Right ventricle myocardium inferior (tissue), 1 donor: ENCODE measurements at places on chromosomes 3 and 15. TPM values are rescaled to one million over a fixed set of nuclear protein-coding genes. Genes with fewer than 3 reads are reported as not detected.

CCR3 gene
- total RNA-seq, result not detected

DNA sequence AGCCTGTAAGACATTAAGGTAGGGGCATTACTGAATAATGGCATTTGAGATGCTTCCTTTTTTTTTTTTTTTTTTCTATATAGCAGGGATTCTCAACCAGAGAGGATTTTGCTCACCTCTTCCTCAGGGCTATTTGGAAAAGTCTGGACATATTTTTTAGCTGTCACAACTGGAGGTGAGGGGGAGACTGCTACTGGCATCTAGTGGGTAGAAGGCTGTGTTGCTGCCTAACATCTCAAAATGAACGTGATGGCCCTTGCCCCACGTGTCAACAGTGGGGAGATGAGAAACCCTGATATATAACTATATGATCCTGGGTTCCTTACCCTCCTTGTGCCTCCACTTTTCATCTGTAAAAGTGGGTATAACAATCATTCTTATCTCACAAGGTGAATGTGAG lies 71.9 kb downstream of the CADPS start:
- DNase-seq, result no peak

DNA sequence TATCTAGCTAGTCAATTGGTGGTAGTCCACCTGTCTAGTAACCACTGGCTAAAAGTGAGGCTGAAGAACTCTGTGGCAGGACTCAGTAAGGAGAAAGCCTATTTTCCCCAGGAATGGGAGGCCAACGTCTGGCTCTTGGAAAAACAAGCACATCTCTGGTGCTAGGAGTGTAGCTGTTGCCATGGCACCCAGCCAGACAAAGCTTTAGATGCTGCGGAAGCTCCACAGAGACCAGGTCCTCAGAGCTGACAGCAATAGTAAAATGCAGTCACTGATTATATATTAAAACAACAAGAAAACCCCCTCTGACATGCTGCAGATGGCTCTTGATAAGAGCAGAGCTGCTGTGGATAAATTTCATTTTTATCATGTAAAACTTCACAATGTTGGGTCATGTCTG lies 124.9 kb upstream of the STRIT1 start:
- no peak for DNase-seq

- no peak for DNase-seq
Measured at GRCh38 chr15:23734862-23735261, 47.8 kb upstream of the NDN start.

GRCh38 chr3:115245899-115246298 lies 98.8 kb upstream of the ZBTB20 start:
- no peak for DNase-seq

FAM3D gene
- not detected for total RNA-seq

CYP1A2 gene
- not detected for total RNA-seq

- no peak for DNase-seq
Measured at GRCh38 chr15:27271258-27271657, 300.3 kb downstream of the GABRG3 start.

DNA sequence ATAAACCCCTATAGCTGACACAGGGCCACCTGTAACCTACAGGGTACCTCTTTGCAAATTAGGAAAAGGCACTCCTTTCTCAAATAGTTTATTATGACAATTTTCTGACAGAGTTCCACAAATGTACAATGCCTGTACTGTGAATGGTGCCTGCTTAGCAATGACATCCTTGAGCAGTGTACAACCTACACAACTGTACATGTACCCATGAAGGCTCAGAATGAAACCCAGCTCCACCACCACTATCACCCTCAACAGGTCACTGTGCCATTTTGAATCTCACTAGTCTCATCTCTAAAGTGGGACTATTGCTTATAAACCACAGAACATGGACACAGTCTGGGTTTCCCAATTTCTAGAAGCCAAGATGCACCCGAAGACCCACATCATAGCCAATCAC lies 7.0 kb downstream of the MFGE8 start:
- DNase-seq, result no peak

KIF15 gene
- total RNA-seq, result 1.2 TPM

DNA sequence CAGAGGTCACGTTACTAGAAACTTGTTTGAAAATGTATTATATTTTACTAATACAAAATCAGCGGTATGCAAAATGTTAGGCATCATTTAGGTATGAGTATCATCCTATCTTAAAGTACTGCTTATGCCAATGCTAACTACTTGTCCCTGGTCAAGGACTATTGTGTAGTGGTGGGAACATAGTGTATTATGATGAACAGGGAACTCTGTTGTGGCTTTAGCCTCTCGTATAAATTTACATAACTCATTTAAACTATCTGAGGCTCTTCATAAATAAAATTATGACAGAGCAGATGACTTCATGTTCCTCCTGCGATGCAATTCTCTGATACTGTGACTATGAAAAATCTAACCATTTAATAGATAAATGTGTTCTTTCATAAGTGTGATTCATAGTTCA lies 451.9 kb downstream of the NLGN1 start:
- no peak for DNase-seq

CIDEC gene
- 6.7 TPM for total RNA-seq

- DNase-seq, result no peak
Measured at GRCh38 chr3:87442470-87442869, 166.1 kb upstream of the POU1F1 start.

GRCh38 chr3:10505050-10505790 lies at the start of gene ATP2B2:
TSS of gene ATP2B2 (minus strand) at chr3:10505586. CDS start at chr3:10449543, 56,043 bp downstream.
- no peak for DNase-seq
